Stimulated activated CD8-positive, alpha-beta memory T cell treated with anti-CD3 and anti-CD28 coated beads, Interleukin-15, amount 100 ng/mL, for 48 hours (primary cell): ENCODE measurements at places on chromosomes 4 and X.

- no peak for DNase-seq
Observed at GRCh38 chr4:128384765-128385598, 97.4 kb upstream of the PGRMC2 start.

DNA sequence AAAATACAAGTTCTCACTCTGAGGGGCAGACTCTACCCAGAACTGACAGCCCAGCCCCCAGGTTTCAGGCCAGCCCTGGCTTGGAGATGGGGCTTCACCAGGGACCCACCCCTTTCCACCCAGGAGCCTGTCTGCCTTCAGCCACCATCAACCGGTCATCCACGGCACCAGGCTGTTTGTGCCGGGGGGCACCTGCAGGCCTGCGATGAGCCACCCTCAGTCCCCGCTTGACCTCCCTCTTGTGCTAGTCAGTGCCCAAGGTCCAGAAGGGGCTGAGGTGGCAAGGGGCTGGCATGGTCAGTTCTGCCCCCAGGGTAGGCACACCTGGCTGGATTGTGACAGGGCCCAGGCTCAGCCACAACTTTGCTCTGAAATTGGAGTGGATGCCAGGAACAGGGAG is 82.1 kb downstream of the ADRA2C start:
- no peak for DNase-seq

GRCh38 chr4:170853422-170854021 is 763.8 kb upstream of the AADAT start:
- no peak for DNase-seq

DNA sequence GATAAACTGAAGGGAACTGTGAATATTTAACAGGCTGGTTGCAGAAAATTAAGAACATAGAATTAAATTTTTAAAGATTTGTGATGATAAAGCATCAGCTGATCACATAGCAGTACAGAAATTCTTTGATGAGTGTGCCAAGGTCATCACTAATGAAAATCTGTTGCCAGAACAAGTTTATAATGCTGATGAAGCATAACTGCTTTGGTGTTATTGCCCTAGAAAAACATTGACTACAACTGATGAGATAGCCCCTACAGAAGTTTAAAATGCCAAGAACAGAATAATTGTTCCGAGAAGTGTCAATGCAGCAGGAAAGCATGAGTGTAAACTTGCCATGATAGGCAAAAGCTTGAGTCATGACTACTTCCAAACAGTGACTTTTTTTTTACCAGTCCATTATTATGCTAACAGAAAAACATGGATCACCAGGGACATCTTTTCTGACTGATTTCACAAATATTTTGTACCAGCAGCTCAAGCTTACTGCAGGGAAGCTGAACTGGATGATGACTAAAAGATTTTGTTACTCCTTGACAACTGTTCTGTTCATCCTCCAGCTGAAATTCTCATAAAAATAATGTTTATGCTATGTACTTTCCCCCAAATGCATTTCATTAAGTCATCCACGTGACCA is 1136.6 kb downstream of the FAT4 start:
- DNase-seq, result no peak

DNA sequence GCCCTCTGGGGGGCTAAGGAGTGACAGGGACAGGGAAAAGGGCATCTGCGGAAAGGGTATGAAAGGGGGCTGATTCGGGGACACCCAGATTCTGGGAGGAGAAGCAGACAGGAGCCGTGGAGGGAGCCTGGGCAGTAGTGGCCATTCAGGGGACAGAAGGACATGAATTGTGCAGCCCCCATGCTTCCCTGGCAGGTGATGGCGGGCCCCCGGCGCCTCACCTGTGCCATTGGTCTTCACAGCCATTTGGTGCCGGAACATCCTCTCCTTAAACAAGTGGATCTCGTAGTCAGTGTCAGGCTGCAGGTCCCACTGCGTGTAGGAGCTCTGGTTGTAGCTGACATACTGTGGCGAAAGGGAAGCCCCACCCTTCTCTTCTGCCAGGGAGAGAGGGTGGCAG is 21.9 kb downstream of the L1CAM start:
- DNase-seq, result no peak

- no peak for DNase-seq
Observed at GRCh38 chrX:24676403-24677024, 17.2 kb upstream of the POLA1 start.
